ENCODE measurements at places on chromosomes 11 and 22.
A peak's percentile ranks its signal among the peaks of the same experiment; 100 is the strongest.

DNA sequence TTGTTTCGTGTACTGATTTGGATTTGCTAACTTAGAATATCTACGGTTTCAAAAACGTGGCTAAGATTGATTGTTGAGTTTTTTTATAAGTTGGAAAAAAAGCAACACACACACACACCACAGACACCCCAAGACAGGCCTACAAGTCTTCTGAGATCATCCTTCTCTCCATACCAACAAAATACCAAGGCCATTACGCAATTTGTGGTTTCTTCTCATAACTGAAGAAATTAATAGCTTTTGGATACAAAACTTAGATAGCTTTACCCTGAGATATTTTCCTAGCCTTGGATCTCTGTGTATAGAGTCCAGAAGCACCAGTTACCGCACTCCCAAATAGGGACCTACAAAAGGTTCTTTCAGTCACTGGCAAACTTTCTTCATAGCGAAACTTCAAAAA lies 113.6 kb downstream of the SIK3 start:
- peak; percentile 91 for DNase-seq

- DNase-seq = no peak
These were observed 245.1 kb downstream of the MIAT start for GRCh38 chr22:26902401-26903029.

GRCh38 chr11:105456950-105457349 lies 152.9 kb upstream of the GRIA4 start:
- DNase-seq = no peak

GRCh38 chr11:117199916-117200812 lies 994 bp downstream of the TAGLN start:
- no peak for DNase-seq

DNA sequence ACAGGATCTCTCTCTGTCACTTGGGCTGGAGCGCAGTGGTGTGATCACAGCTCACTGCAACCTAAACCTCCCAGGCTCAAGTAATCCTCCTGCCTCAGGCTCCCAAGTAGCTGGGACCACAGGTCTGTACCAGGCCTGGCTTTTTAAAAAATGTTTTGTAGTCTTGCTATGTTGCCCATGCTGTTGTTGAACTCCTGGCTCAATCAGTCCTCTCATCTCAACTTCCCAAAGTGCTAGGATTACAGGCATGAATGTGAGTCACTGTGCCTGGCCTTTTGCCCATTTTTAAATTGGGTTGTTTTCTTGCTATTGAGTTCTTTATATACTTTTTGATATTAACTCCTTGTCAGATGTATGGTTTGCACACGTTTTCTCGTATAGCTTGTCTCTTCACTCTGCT lies 33.0 kb upstream of the PITPNB start:
- peak; percentile 72 for DNase-seq

GRCh38 chr11:102109896-102110760 lies at the start of gene YAP1:
Gene YAP1 (plus strand): TSS chr11:102110447. CDS start chr11:102110849, 402 bp downstream.
- peak; percentile 87 for DNase-seq

DNA sequence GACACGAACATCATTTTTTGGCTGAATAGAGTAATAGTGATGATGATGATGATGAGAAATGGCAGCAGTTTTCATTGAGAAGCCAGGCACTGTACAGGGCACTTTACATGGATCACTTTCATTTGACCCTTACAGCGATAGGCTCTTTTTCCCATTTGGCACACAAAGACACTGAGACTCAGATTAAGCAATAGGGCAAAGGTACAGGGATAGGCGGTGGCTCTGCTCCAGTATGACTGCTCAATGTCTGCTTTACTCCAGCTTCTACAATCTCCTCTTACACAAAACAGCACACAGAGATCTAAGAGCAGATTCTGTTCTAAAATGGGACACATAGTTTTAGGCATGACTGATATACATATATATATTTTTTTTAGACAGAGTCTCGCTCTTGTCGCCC lies 40.6 kb downstream of the MPPED2 start:
- no peak for DNase-seq

- no peak for DNase-seq
These were observed 12.9 kb upstream of the SH3BP1 start for GRCh38 chr22:37626556-37627075.

- DNase-seq = no peak
These were observed 248.8 kb downstream of the TBC1D22A start for GRCh38 chr22:47011131-47011858.

GRCh38 chr22:22848364-22848866 lies 39.2 kb upstream of the IGLL5 start:
- DNase-seq = peak; percentile 22

GRCh38 chr11:103326070-103326794 lies 217.0 kb downstream of the DYNC2H1 start:
- peak; percentile 90 for DNase-seq

Data from brain microvascular endothelial cell (primary cell).